ENCODE measurements at places on chromosomes 7 and 10.
A peak's percentile ranks its signal among the peaks of the same experiment; 100 is the strongest.

- DNase-seq = peak; percentile 4
These were observed at the start of gene PTPRN2 for GRCh38 chr7:158587162-158588084. PTPRN2 (minus strand) TSS chr7:158587823.

DNA sequence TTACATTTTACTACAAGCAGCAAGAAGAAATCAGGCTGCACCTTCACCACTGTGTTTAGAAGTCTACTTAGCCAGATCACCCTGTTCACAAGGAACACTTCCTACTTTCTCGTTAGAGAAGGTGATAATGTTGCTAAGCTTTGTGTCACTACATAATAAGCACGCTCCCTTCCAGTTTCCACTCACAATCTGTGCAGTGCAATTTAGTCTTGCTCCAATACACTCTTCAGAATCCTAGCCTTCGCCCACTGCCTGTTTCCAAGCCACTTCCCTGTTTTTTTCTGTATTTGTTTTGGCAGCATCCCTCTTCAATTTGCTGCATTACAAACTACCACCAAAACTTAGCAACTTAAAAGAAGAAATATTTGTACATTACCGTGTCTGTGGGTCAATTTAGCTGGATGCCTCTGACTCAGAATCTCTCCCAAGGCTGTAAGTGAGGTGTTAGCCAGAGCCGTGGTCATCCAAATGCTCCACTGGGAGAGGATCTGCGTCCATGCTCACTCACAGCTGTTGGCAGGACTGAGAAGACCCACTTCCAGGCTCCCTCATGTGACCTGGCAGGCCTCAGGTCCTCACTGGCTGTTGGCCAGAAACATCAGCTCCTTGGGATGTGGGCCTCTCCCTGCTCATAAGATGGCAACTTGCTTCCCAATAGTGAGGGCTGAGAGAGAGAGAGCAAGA is 110.4 kb downstream of the PON1 start:
- no peak for DNase-seq

GRCh38 chr10:74167443-74167842 is 16.4 kb downstream of the ADK start:
- no peak for DNase-seq

DNA sequence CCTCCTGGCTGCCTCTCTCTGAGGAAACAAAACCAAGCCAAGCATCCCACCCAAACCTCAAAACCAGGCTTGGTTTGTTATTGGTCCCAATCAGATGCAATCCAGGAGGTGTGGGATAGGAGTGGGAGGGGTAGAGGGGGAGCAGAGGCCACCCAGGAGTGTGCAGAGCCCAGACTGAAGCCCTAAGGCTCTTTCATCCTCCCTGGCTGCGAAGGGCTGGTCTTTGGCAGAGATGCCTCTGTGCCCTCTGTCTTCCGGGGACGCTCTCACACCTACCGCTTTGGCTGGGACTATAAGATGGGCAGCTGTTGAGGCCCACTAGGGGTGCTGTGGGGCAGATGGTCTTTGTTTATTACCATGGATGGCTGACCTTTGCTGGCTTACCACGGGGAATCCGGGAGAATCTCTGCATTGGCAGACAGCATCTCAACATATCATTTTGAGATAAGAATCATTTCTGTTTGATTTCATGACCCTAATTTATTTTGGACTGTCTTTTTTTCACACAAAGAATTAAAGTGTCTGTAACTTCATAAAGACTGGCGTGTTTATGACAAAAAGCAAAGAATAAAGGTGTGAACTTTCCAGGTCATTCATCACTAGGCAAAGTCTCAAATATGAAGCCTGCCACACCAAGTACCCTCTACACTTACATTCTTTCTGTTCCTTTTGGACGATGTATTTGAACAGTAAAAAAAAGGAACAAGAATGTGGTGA is 6.5 kb upstream of the DENND2A start:
- no peak for DNase-seq

GRCh38 chr10:75744261-75744660 is 312.8 kb downstream of the LRMDA start:
- no peak for DNase-seq

DNA sequence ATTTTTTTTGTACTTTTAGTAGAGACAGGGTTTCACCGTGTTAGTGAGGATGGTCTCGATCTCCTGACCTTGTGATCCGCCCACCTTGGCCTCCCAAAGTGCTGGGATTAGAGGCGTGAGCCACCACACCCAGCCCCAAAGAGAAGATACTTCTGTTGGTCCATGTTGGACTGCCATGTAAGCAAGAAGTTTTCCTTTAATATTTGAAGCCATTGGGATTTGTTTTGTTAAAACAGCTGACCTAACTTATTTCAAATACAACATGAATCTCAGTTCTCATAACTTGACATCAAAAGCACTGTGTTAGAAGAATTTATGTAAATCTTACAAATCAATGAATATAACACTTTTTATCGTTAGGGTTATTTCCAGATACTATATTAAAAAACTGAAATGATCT is 302.4 kb downstream of the SDHAF3 start:
- no peak for DNase-seq
